ENCODE measurements at places on chromosomes 6 and 20.
A peak's percentile ranks its signal among the peaks of the same experiment; 100 is the strongest.

- DNase-seq, result no peak
Observed at GRCh38 chr6:161489626-161490306, 215.9 kb upstream of the AGPAT4 start.

- no peak for DNase-seq
Observed at GRCh38 chr6:21305893-21306332, 287.6 kb upstream of the SOX4 start.

- DNase-seq, result peak; percentile 60
Observed at GRCh38 chr20:22795871-22796270, 211.5 kb upstream of the FOXA2 start.

GRCh38 chr6:4905826-4906225, 98.0 kb downstream of the RPP40 start:
- DNase-seq, result no peak

GRCh38 chr6:100880149-100880852, 828 bp downstream of the ASCC3 start:
- DNase-seq, result no peak

DNA sequence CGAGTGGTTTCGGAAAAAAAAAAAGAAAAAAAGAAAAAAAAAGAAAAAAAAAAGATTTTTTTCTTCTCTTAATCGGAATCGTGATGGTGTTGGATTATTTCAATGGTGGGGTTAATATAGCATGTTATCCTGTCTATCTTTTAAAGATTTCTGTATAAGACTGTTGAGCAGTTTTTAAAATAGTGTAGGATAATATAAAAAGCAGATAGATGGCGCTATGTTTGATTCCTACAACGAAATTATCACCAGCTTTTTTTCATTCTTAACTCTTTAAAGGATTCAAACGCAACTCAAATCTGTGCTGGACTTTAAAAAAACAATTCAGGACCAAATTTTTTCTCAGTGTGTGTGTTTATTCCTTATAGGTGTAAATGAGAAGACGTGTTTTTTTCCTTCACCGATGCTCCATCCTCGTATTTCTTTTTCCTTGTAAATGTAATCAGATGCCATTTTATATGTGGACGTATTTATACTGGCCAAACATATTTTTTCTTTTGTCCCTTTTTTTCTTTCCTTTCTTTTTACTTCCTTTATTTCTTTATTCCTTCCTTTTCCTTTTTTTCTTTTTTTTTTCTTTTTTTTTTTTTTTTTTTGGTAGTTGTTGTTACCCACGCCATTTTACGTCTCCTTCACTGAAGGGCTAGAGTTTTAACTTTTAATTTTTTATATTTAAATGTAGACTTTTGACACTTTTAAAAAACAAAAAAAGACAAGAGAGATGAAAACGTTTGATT, 3.6 kb downstream of the SOX4 start:
- DNase-seq, result no peak

DNA sequence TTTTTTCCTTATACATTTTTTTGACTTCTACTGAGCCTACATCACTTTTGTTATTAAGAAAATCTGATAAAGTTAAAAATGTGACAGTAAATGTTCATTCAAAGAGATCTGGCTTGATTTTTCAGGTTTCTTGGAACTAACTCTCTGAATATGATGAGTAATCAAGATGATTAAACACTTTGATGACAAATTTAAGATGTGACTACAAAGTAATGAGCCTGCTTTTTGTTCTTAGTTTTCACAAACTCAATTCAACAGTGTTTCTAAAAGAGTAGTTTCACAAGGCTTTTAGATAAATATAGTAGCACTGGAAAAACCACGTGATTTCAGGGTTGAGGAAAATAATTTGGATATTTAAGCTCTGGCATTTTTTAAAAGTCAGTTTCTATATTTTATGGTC, 37.9 kb upstream of the HDDC2 start:
- DNase-seq, result no peak

GRCh38 chr6:156848533-156848932, 71.4 kb downstream of the ARID1B start:
- DNase-seq, result peak; percentile 89

GRCh38 chr20:15162079-15162647, 824.8 kb upstream of the FLRT3 start:
- no peak for DNase-seq

- DNase-seq, result no peak
Observed at GRCh38 chr6:15922510-15923250, 206.2 kb upstream of the MYLIP start.

GRCh38 chr6:145076115-145076841, 659.0 kb downstream of the EPM2A start:
- no peak for DNase-seq

Measured in heart right ventricle (tissue), 16 donors.